ENCODE measurements at places on chromosomes 7 and 10. TPM values are rescaled to one million over a fixed set of nuclear protein-coding genes. Genes with fewer than 3 reads are reported as not detected.

GRCh38 chr7:22578007-22578733 lies 78.2 kb upstream of the STEAP1B start:
- DNase-seq: no peak

DNA sequence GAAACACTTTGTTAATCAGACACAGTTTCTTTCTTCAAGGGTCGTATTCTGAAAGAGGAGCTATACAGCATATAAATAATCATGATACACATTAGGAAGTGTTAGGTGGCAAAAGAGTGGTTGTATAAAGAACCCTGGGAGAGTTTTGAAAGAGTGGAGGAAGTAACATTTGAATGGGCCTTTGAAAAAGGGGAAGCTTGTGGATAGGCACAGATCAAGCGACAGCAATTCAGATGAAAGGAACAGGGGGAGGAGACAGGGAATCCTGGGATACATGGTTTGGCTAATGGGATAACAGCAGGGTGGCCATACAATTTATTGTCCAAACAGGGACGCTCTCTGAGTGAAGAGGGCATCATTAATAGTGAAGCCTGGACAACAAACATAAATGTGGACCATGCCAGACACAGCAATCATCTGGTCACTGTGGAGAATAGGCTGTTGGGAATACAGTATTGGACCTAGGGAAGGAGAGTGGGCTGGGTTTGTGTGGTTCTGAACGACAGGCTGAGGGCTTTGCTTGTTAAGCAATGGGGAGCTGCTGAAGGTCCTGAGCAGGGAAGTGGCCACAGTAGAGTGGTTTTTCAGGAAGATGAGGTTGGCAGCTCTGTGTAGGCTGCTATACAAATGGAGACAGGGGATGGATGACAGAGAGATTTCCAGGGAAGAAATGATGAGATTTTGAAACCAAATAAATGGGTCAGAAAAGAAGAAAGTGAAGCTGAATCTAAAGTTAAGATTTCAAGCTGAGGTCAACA lies 75.9 kb downstream of the ICA1 start:
- DNase-seq: no peak

GRCh38 chr10:26468700-26469099 lies 30.6 kb downstream of the APBB1IP start:
- no peak for DNase-seq

DNA sequence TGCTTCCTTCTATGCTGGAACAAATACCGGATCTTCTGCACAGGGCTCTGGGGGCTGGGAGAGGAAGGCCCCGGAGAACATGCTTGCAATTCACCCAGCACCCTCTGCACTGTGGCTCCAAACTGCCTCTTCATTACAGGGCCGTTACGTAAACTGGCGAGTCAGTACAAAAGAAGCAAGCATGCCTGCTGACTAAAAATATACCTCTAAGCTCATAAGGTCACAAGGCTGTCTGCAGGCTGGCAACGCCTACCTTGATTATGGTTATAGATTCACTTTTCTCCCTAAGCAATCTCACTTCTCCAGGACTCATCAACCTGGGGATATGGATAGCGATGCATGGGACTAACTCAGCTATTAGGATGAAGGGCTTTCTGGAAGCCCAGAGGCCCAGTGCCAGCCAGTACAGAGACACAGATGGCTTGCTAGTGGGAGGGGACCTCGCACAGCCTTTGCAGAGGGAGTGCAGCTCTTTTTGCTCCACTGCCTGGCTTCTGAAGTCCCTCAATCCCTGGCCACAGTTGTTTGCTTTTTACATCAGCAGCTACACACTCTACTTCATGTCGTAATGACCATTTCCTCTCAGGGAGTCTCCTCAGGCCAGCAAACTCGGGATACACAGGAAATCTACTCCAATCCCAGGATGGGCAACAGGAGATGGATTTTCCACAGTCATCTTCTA lies 96.1 kb downstream of the SH3PXD2A start:
- no peak for DNase-seq

- DNase-seq: no peak
Measured at GRCh38 chr7:3380886-3381685, 80.0 kb downstream of the SDK1 start.

Gene MAT1A
- polyA plus RNA-seq: 0.11 TPM

Gene GAD2
- not detected for polyA plus RNA-seq

Gene NCF1
- polyA plus RNA-seq: 1.1 TPM
